ENCODE measurements at places on chromosomes 1 and 21.

- DNase-seq = no peak
Measured at GRCh38 chr1:65762081-65762862, 30.4 kb upstream of the PDE4B start.

DNA sequence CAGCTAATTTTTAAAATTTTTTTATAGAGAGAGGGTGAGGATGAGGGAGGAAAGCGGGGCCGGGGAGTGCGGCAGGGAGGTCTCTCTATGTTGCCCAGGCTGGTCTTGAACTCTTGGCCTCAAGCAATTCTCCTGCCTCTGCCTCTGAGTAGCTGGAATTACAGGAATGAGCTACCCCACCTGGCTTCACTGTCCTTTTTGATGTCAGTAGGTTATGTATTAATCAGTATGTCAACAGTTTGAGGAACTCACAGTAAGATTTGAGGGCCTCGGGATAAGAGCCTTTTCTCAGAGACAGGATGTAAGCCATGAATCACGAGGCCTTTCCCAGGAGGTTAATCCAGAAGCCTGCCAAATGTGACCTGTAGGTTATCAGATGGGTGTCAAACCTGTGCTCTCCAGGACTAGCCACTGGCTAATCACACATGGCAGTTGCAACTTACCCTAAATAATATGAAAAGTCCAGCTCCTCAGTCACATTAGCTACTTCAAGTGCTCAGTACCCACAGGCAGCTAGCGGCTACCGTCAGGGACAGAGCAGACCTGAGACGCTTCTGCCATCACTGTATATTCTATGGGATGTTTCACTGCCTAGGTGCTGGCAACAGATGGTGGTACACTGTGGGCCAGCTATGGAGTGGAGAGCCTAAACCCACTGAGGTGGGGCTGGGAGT is 33.1 kb downstream of the TRIM67 start:
- DNase-seq = no peak

- no peak for DNase-seq
Measured at GRCh38 chr1:111803951-111804350, 48.2 kb downstream of the DDX20 start.

GRCh38 chr1:82153272-82153629 is 352.5 kb downstream of the ADGRL2 start:
- DNase-seq = no peak

DNA sequence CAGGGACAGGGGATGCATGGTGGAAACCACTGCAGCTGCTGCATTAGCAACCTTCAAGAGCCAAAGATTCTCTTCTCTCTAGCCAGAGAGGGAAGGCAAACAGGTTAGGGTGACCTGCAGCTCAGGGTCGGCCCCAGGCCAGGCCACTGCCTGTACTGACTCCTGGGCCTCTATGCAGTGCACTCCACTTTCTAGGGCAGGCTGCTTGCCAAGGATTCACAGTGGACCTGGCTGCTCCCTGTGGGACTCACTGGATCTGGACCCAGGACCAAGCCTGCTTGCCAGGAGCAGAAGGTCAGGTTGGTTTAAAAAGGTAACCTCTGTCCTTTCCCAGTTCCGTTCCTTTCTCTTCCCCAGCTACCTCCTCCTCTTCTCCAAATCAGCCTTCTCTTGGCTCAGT is 52.4 kb downstream of the HIVEP3 start:
- DNase-seq = no peak

DNA sequence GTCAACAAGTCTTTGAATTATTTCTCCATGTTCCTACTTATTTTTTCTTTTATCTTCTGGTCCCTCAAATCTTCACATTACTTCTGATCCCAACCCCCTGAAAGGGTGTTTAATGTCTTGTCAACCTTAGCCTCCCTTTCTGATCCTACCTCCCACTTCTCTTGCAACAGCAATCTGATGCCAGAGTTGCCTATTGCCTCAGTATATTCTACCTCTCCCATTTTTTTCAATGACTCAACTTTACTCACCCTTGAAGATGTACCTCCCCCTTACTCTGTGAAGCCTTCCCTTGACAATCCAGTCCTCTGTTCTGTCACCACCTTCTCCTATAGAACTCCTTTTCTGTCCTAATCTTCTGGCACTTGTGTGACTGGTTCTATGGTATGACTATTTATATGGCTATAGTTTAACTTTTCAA is 99.5 kb upstream of the CD55 start:
- DNase-seq = no peak

GRCh38 chr1:193417403-193417802 is 231.0 kb upstream of the B3GALT2 start:
- no peak for DNase-seq

DNA sequence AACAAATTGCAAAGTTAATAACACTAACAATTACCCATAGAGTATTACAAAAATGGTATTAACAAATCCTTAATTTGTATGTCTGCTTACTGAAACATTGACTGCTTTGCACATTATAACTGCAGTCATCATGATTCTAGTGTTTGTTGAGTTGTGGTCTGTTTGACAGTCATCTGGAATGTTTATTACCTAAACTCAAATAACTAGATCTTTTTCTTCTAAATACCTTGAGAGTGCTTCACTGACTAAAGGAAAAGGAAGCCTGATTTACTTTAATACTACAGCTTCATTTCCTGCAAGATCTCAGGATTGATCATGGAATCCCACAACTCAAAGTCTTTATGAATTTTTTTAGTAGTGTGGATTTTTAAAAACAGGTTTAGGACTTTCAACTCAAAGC is 70.0 kb downstream of the HMCN1 start:
- DNase-seq = no peak
